Stimulated activated naive CD8-positive, alpha-beta T cell treated with anti-CD3 and anti-CD28 coated beads, Interleukin-15, Interleukin-2, amounts not matched to agents 100 U/mL and 50 U/mL, for 24 hours (primary cell): ENCODE measurements at places on chromosomes 3 and 15.

GRCh38 chr3:111548756-111549155 is 6.8 kb downstream of the CD96 start:
- DNase-seq, result no peak

DNA sequence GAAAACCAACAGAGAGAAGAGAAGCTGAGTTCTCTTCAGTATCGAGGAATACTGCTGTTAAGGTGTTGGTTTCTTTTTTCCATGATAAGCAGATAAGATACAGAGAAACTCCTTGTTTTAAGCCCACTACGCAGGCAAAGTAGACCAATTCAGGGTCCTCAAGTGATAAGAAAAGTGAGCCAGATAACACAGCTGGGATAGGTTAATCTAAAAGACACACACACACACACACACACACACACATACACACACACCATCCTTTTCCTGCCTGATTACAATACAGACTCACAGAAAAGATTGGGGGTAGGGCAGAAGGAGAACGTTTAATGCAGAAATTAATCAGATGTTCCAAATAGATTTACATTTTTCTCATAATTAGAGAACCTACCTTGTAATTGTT is 6.5 kb upstream of the PHLDB2 start:
- no peak for DNase-seq

GRCh38 chr15:78223396-78224022 is 10.9 kb downstream of the ACSBG1 start:
- DNase-seq, result no peak

GRCh38 chr15:28273468-28273867 is 48.5 kb downstream of the HERC2 start:
- DNase-seq, result no peak

- DNase-seq, result no peak
These were observed 4.2 kb downstream of the SORD start for GRCh38 chr15:45027220-45027619.

DNA sequence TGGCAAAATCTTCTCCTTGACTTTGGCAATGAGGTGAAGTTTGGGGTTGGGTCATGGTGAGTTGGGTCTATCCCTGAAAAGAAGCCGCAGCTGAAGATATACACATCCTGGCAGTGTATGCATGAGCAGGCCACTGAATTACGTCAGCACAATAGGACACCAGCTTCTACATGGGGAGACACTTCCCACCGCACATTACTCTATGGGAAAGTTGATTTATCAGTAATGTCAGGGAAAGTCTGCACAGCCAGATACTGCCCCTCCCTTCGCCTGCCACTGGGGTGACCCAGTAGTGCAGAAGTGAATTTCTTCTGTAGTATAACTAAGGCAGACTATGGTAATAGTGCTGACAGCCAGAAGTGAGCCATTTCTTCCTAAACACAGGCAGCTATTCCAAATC is 245.0 kb downstream of the NTRK3 start:
- DNase-seq, result no peak

GRCh38 chr3:178067721-178068120 is 468.5 kb upstream of the KCNMB2 start:
- DNase-seq, result no peak

- no peak for DNase-seq
These were observed 335.1 kb downstream of the SV2B start for GRCh38 chr15:91435113-91435512.

DNA sequence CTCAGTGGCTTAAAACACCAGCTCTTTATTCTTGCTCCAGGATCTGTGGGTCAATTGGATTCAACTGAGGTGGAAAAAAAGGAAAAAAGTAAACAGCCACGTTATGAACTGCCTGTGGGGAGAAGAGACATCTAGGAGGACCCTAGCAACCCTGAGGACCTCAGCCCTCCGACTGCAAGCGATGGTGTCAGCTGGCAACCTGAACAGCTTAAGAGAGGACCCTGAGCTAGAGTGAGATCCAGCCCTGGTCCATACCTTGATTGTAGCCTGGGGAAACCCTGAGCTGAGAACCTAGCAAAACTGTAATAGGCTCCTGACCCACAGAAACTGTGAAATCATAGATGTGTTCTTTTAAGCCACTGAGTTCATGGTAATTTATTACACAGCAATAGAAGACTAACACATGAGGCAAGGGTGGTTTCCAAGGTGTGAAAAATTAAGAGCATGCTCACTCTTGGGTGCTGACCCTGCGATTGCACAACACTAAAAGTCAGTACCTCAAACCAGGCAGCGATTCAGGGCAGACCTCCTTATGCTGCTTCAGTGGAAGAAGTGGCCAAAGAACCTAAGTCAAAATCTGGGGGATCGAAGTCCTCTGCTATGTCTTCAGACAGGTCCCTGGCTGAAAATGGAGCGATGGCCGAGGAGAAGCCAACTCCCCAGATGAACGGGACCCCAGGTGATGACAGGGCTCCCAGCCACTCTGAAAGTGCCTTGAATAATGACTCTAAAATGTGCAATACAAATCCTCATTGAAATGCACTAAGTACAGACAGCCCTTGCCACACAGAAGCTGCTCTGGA is 57.7 kb downstream of the GASK1A start:
- no peak for DNase-seq

GRCh38 chr3:52986938-52987337 is 58.9 kb downstream of the SFMBT1 start:
- no peak for DNase-seq

DNA sequence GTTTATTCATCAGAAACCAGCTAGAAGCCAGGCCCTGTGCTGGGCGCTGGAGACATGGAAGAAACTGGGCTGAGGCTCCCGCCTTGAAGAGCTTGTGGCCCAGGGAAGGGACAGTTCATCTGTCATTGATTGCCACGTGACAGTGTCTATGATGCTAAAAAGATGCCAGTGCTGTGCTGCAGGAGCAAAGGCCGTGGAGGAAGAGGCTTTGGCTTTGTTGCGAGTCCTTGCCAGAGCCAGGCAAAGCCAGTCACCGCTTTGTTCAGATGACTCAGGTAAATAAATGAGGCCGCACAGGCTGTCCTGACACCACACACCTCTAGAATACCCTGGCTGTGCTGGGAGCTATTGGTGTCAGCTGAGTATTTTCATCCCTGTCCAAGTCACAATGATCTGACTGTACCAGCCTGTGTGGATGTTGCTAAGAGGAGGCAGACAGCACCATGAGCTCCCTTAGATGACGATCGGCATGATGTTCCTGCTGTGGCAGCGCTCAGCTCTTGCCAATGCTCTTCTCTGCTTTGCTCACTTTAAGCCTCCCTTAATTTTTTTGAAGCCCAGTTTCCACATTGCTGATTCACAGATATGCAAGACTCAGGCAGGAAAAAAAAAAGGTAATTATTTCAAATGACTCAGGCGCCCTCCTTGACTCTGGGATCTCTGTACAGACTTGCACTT is 77.5 kb downstream of the CCNL1 start:
- DNase-seq, result no peak

DNA sequence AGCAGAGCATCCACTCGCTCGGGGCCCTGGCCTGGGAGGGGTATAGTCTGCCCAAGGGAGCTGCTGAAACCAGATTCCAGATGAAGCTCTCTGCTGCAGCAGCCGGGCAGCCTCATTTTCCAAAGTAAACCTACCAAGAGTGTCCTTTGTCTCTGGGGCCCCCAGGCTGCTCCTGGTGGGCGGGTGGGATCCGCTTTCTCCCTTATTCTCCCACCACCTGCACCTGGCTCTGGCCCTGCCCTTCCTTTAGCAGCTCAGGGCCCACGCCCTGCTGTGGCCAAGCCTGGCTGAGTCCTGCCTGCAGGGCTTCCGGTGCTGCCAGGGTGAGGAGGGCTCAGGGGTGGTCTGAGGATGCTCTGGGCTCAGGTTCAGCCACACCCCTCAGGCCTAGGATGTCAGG is 13.0 kb downstream of the SCN5A start:
- DNase-seq, result no peak

DNA sequence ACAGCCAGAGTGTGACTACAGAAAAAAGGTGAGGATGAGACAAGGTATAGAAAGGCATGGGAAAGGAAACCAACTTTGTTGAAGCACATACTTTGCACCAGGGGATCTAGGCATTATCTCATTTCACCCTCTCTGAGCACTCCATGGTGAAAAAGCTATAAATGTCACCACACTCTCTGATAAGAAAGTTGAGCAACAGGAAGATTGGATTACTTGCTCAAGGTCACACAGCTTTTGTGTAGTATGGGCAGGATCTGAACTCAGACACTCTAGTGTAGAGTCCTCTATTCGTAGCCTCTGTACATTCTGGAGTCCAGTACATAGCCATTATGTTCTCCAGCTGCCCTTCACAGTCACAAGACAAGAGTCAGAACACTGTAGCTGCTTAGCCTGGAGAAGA is 163.4 kb upstream of the SEMA6D start:
- no peak for DNase-seq

GRCh38 chr3:10526366-10526765 is 21.0 kb upstream of the ATP2B2 start:
- DNase-seq, result no peak

DNA sequence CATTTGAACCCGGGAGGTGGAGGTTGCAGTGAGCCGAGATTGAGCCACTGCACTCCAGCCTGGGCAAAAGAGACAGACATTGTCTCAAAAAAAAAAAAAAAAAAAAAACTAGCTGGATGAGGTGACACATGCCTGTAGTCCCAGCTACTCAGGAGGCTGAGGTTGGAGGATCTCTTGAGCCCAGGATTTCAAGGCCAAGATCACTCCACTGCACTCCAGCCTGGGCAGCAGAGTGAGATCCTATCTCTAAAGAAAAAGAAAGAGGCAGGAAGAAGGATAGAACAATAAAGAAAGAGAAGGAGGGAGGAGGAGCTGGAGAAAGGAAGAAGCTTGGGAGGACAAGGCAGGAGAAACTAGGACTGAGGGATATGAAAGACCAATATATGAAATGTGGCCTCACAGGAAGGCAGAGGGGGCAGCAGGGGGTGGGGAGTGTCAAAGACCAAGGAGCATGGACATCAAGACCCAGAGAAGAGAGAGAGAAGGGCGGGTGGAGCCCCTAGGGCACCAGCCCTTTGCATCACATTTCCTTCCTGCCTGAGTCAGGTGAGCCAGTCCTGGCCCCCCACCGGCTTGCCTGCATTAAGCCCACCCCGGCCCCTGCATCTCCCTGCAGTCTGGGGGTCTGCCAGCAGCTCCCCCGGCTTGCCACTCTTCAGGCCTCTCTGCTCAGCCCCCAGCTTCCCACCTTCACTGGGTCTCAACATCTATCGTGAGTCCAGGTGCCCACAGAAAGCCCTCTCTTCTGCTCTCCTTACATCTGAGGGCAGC is 11.5 kb downstream of the IGDCC3 start:
- DNase-seq, result no peak

GRCh38 chr3:7700539-7700938 is 801.1 kb upstream of the LMCD1 start:
- DNase-seq, result no peak

DNA sequence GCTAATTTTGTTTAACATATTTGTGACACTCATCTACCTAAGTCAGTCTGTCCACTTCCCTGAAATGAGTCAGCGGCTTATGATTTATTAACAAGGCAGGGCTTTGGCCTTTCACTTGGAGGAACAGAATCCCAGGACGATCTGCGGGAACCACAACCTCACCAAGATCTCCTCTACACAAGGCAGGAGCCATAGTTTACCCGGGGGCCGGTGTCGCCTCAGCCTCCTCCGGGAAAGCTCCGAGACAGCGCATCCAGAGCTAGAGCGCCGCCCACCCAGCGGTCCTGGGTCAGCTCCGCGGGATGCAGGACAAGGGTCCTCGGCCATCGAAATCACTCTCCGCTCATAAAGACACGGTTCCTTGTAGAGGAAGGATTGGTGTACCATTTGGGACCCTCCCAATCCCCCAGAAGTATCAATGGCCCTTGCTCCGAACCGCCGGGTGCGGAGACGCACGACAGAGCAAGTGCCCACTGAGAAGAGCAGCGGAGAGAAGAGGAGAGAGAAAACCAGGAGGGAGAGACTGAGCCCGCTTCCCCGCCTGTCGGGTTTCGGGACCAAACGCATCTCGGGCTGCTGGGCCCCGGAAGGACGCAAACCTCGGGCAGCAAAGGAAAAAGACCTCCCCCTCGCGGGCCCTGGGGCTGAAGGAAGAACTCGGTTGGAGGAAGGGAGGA is 13.1 kb upstream of the ALCAM start:
- no peak for DNase-seq

DNA sequence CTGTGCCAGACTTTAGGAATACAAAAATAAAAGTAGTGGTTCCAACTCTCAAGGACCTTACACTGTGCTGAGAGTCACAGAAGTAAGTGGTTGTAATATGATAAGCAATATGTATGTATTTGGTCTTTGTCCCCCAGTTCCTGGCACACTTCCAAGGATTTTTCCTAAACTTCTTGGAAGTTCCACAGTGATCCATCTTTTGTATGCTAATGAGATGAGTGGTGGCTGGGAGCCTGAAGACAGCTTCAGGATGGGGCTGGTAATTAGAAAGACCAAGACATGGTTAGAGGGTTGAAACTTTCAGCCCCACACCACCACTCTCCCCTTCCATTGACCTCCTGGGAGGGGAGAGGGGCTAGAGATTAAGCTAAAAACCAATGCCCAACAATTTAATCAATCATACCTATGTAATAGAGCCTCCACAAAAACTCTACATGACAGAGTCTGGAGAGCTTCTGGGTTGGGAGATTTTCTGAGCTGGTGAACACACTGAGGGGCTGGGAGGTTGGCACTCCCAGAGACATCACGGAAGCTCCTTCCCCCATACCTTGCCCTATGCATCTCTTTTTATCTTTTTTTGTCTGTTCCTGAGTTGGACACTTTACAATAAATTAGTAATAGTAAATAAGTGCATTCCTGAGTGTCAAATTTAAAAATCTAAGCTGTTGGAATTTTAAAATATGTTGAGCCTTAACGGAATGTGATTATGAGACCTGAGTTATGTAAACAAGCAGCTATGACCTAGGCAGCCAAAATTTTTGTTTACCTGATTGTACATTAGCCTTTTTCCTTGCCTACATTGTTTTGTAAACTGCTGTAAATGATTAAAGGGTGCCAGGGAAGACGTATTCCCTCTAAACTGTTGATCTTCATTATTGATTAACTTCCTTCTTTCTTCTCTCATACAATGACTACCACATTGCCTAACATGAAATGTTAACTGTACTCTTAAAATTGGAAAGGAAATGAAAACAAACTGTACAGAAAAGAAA is 24.3 kb downstream of the CD200R1L start:
- no peak for DNase-seq

- DNase-seq, result no peak
These were observed 70.8 kb downstream of the SEC22A start for GRCh38 chr3:123272547-123272946.

GRCh38 chr15:43845421-43845820 is 18.6 kb downstream of the WDR76 start:
- no peak for DNase-seq

GRCh38 chr3:42490243-42490642 is 12.2 kb upstream of the VIPR1 start:
- DNase-seq, result no peak

- no peak for DNase-seq
These were observed 10.0 kb downstream of the FAM98B start for GRCh38 chr15:38463893-38464292.

GRCh38 chr3:56911363-56911762 is 109.6 kb upstream of the ARHGEF3 start:
- DNase-seq, result no peak
